ENCODE measurements at places on chromosomes 3 and 15.
A peak's percentile ranks its signal among the peaks of the same experiment; 100 is the strongest.

DNA sequence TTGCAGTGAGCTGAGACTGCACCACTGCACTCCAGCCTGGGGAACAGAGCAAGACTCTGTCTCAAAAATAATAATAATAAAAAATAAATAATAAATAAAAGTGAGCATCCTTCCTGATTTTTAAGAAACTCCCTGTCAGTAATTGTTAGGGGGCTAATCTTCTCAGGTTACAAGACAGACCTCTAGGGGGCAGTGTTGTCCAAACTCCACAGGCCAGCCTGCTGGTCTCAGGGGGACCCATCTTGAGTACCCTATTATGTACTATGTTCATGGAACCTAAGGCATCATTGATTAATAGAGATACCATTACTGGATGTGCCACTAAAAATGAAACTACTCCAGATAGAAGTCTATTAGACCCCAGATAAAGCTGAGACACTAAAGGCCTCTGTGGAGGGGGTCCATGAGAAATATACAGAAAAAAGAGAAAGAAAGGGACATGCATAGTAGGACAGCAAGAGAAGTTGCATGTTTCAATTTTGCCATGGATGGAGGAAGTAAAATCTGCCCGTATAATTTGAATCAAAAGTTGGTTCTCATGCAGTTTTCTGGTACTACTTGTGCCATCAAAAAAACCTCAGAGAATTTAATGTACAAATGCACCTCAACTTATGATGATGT is 85.5 kb upstream of the CDV3 start:
- peak; percentile 49 for DNase-seq

DNA sequence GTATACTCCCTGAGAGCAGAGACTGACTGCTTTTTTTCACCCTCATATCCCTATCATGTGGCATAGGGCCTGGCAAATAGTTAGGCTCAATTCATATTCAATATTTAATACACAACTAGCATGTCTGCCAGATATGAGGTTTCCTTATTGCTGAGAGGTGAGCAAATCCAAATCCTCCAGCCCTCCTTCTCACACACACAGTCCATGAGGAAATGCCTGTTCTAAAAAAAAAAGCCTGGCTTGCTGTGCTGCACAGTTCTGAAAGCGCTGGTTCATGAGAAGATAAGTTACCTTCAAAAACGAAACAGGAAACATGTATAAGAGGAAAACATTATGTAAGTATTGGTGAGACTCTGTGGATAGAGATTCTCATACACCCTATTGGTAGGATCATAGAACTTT is 15.5 kb upstream of the ACAP2 start:
- DNase-seq: no peak

- no peak for DNase-seq
Observed at GRCh38 chr3:52004163-52004787, 8.6 kb upstream of the RPL29 start.

GRCh38 chr3:116842254-116842957 is 132.8 kb downstream of the TUSC7 start:
- no peak for DNase-seq

- DNase-seq: peak; percentile 69
Observed at GRCh38 chr3:42701371-42702065, 1.1 kb downstream of the HHATL start.

DNA sequence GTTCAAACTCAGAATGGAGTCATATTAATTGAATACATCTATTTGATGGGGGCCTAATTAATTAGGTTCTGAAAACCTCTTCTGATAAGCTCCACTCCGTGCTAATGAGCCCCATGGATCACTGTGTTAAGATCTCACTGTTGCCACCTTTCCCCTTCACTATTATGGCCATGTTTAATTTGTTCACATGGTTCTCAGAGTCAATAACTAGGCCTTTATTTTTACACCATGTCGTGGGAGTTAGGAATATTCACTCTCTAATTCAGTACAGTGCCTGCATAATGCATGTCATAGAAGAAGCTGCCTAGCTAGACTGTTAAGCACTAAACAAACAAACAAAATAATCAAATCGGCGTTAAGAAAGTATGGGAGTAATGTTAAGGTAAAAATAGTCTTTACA is 84.9 kb downstream of the EDEM1 start:
- DNase-seq: no peak
